ENCODE measurements at places on chromosomes 7 and 10.

DNA sequence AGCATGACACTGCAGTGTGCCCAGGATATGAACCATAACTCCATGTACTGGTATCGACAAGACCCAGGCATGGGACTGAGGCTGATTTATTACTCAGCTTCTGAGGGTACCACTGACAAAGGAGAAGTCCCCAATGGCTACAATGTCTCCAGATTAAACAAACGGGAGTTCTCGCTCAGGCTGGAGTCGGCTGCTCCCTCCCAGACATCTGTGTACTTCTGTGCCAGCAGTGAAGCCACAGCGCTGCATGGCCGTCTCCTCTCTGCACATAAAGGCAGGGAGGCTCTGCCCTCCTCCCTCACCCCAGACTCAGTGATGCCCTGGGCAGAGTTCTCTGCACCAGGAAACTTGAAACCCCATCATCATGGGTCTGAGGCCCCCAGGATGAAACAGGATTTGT, 70.7 kb upstream of the PRSS58 start:
- DNase-seq: no peak

DNA sequence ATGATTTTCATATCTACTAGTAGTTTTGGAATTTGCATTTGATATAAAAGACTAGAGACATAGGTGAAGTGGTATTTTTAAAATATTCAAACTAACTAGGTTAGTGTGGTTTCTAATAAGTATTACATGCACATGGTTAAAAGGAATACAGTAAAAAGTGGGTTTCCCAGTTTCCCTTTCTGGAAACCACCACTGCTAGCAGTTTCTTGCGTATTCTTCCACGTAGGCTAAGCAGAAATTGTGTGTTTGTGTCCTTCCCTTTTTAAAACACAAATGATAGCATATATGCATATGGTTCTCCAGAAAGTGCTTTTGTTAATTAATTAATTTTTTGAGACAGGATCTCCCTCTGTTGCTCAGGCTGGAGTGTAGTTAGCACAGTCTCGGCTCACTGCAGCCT, 15.4 kb downstream of the NRF1 start:
- no peak for DNase-seq

DNA sequence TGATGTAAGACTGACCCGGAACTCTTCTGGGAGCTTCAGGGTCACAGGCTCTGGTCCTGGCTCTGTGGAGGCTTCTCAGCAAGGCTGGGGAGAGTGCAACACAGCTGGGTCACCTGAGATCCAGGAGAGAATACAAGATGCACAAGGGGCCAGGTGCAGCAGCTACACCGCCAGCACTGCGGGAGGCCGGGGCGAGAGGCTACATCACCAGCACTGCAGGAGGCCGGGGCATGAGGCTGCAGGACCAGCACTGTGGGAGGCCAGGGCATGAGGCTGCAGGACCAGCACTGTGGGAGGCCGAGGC, 44.3 kb downstream of the PDGFA start:
- DNase-seq: no peak

DNA sequence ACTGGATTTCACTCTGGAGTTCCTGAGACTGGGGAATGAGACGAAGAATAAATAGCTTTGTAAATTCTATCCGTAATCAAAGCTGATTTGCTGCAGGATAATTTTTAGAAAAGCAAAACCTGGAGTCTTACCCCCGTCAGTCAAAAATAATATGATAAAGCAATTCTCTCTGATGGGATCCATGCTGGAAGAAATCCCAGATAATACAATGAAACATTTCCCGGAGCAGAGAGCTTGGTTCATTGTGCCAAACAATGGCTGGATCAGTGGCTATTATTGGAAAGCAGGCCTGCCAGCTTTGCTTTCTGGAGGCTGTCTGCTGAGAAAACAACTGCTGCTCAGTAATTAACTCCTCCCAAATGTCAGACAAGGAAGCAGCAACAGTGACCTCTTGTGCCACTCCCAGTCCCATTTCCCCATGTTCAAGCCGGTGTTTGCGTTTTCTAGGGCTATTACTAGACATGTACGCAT, 609.4 kb upstream of the PCDH15 start:
- DNase-seq: peak; percentile 0

DNA sequence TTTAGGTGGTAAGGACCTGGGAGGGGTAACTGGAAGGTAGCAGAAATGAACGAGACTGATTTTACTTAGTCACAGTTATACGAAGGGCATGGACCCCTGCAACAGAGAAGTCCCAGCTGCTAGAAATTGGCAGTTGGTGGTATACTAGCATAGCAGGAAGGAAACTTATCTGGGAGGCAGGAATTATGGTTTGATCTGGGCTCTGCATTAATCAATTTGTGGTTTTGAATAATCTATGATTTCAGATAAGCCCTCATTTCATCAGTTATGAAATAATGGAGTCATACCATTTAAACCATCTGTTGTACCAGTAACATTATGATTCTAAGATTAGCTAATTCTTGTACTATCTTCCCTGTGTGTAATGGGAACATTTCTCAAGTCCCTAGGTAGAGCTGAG, 54.0 kb upstream of the TMEM229A start:
- no peak for DNase-seq

- DNase-seq: no peak
Observed at GRCh38 chr7:106721816-106722785, 61.1 kb upstream of the CCDC71L start.

DNA sequence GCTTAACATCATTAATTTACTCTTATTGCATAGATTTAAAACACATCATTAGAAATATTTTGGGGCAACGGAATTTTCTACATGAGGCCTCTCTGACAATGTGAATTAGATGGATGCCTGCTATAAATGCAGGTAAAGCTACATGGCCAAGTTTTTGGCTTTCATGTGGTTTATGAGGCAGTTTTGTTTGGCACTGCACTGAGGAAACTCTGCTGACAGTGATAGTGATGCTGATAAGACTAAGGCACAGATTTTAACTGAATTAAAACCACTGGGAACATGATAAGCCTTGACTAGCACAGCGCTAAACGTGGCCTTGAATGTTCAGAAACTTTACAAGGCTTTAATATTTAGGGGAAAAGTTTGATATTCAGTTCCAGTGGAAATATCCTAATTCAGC, 114.3 kb upstream of the NOBOX start:
- DNase-seq: no peak

- no peak for DNase-seq
Observed at GRCh38 chr7:100167912-100168323, 499 bp downstream of the GAL3ST4 start.
